ENCODE measurements at places on chromosomes 1 and 21. TPM values are rescaled to one million over a fixed set of nuclear protein-coding genes. Genes with fewer than 3 reads are reported as not detected.

GRCh38 chr1:71687376-71687775 is 595.0 kb downstream of the NEGR1 start:
- DNase-seq = no peak

DNA sequence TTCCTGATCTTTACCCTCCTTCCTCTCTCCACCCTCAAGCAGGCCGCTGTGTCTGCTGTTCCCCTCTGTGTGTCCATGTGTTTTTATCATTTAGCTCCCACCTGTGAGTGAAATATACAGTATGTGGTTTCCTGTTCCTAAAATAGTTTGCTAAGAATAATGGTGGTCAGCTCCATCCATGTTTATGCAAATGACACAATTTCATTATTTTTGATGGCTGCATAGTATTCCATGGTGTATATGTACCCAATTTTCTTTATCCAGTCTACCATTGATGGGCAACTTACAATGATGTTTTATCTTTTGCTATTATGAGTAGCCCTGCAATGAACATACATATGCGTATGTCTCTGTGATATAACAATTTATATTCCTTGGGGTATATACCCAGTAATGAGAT is 133.4 kb upstream of the RGS18 start:
- no peak for DNase-seq

DNA sequence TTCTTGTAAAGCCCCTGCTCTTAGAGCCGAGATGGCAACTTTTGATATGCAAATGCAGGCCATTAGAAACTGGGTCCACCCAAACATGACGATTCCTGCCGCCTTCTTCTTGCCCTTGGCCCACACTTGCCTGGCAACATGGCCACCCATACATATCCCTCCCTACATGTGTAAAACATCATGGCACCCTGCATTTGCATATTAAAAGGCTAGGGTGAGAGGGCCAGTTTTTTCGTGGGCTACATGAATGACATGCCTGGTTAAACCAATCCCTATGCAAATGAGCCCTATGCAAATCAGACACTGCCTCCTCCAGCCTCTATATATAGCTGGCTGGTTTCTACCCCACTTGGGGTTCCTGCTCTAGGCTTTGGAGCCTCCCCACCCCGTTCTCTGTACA is 18.8 kb downstream of the PLA2G2A start:
- DNase-seq = no peak

GRCh38 chr1:227740401-227740960 is 5.2 kb downstream of the SNAP47 start:
- DNase-seq = no peak

- DNase-seq = no peak
These were observed 58.5 kb downstream of the SH3BGR start for GRCh38 chr21:39510240-39510639.

Gene SPRR1B
- not detected for total RNA-seq

Gene CTTNBP2NL
- 0.84 TPM for total RNA-seq

Measured in CD4-positive, alpha-beta memory T cell (primary cell).